Stimulated activated CD4-positive, alpha-beta T cell treated with anti-CD3 and anti-CD28 coated beads, TNF-alpha, amount 100 ng/mL, for 48 hours (primary cell): ENCODE measurements at places on chromosomes 2 and 18.

GRCh38 chr18:21897811-21898210, 157.2 kb downstream of the MIB1 start:
- DNase-seq, result peak; percentile 2

DNA sequence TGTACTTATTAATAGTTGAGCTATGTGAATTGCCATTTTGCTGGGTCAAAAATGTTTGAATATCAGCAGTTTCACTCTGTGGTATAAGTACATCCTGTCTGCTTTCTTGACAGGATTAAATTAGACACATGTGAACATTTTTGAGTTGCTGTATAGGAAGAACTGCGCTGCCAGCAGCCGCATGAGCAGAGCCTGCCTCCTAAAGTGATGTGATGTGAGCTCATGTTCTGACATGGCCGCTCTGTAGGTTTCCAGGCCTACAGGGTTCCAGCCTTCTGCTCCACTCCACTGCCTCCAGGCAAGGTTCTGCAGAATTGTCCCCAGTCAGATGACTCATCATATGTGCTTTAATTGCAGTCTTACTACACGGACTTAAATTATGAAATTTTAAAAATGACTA, 119.7 kb upstream of the NFATC1 start:
- DNase-seq, result peak; percentile 2

- DNase-seq, result no peak
These were observed 276.7 kb downstream of the ZNF385B start for GRCh38 chr2:179584760-179585159.

GRCh38 chr18:9804517-9805104, 81.2 kb upstream of the TXNDC2 start:
- no peak for DNase-seq

DNA sequence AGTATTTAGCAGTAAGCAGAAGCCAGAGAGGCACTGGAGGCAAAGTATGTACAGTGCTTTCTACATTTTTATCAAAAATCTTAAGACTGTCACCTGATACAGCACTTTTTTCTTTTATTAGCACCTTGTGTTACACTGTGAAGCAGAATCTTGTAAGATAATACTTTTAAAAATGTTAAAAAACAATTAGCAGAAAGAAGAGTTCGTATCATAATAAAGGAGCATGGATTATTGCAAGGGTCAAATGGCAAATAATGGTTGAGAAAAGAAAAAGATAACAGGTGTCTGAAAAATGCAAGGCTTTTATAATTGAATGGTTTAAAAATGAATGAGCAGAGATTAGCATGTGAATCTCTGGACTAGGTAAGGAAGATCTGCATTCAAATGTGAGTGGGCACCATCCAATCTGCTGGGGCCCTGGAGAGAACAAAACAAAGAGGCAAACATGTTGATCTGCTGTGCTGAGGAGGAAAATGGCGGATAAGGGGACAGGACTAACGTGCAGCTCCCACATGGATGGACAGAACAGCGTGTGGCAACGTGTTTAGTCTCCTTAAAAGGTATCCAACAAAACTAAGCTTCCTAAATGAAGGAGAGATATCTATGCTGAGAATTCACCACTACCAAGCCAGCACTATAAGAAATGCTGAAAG, 9.5 kb downstream of the CEBPZOS start:
- DNase-seq, result no peak

DNA sequence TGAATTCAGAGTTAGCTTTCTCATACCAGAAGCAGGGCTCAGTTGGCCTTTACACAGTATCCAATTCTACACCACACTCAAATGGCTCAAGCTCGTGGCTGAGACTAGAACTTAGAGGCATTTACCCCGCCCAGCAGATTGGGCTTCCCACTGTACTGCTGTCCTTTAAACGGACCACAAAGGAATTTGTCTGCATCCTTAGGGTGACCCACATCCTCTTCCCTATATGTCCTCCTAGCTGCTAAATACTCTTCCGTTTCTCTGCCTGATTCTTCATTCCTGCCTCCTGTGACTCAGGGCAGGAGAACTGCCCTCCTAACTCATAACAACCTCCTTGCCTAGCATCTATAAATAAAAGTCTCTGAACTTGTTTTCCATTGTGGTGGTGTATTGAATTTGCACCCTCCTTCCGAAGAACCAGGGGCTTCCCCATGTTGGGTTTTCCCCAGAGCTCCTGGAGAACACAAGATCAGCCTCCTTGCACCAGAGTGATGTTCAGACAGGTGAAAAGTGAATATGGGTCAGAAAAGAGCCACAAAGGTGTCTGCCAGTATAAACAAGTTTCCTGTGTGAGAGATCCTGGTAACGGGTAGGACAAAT, 32.0 kb upstream of the MC4R start:
- DNase-seq, result no peak

GRCh38 chr2:9991829-9992273, 40.4 kb downstream of the GRHL1 start:
- DNase-seq, result no peak

GRCh38 chr2:68060652-68061051, 2.2 kb downstream of the C1D start:
- no peak for DNase-seq

- DNase-seq, result no peak
These were observed 22.8 kb upstream of the RUFY4 start for GRCh38 chr2:218046238-218046637.

- DNase-seq, result no peak
These were observed 63.2 kb downstream of the CCDC74A start for GRCh38 chr2:131590896-131591295.

DNA sequence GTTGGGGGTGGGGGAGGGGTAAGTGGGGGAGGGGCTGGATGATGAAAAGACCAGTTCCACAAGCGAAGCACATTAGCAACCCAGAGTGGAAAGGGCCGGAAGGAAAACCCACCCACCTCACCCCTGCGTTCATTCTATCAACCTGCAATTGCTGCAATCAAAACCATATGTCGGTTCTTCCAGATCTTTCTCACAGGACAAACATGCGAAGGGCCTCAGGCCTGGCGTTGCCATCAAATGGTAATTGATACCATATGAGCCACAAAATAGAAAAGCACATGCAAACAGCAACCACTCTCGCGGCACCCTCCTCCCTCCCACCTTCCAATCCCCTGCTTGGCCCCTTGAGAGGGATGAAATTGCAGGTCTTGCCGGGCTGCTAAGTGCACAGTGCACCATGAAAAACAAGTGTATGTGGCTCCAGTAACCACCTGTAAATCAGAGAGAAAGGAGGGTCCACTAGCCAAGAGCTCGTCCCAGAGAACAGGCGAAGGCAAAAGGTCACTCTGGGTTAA, 287.5 kb downstream of the TCF4 start:
- DNase-seq, result no peak

DNA sequence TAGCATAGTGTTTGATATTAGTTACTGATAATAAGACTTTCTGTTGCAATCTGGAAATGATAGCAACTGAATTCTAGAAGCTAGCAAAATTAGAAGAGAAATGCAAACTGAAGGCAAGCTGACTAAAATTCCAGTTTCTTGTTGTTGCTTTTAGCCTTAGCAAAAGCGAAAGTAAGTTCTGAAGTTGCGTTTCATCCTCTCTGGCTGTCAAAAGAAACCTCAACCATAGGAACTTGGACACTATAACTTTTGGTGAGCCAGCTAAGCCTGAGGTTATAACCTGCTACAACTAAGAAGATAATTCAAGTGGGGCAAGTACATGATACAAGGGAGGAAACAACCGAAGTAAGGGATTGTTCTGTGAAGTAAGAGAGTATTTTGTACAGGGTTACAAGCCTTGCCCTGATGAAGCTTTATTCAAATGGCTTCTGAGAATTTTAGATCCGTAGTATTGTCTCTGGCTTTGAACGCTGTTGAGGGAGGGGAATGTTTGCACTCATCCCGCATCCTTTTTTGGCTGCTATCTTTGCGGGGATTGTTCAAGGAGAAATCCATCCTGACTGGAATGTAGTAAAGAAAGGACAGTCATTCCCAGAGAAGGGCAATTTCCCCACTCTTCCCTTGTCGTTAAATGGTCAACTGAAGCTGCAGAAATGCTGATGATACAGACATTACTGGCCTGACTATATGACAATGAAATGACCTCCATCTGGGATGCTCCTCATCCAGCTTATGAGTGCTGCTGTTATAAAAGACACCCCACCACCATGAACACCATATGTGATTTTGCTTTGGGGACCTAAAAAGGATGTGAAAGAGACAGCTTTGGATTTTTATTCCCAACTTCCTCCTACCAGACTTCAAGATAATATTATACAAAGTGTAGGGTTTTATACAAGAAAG, 7.0 kb upstream of the TMX3 start:
- no peak for DNase-seq

DNA sequence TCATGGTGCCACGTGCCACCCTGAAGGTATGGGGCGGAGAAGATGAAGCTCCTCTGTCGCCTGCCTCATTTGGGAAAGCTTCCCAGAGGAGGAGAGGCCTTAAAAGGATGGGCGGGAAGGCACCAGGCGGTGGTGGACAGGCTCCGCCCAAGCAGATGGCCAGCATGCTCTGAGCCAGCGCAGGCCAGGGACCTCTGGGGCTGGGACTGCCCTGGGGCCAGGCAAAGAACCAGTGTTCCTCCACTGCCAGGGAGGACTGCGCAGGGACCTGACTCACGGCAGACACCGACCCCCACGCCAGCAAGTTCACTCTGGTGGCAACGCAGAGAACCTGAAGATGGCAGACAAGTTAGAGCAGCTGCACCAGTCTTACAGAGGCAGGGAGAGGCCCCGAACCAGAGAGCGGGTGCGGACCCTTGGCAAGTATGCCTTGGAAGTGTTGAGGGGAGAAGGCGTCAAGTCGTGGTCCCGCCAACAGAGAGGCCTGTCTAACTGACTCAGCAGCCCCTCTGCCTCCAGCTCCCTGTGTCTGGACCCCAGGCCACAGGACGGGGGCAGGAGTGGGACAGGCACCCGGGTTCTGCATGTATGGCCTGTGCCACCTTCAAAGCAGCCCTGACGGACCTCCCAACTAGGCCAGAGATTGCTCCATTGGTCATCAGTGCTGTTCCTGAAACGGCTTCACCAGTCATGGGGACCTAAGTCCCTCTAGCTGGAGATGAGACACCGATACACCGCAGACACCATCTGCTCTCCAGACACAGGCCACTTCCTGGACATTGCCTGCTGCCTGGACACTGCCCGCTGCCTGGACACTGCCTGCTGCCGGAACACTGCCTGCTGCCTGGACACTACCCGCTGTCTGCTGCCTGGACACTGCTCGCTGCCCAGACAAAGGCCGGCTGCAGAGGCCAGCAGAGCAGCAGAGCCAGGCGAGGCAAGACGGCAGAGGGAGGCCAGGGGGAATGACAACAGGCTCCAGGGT, 124.7 kb downstream of the HDAC4 start:
- DNase-seq, result no peak

- DNase-seq, result no peak
These were observed 49.1 kb downstream of the ITGB1BP1 start for GRCh38 chr2:9374071-9374730.

DNA sequence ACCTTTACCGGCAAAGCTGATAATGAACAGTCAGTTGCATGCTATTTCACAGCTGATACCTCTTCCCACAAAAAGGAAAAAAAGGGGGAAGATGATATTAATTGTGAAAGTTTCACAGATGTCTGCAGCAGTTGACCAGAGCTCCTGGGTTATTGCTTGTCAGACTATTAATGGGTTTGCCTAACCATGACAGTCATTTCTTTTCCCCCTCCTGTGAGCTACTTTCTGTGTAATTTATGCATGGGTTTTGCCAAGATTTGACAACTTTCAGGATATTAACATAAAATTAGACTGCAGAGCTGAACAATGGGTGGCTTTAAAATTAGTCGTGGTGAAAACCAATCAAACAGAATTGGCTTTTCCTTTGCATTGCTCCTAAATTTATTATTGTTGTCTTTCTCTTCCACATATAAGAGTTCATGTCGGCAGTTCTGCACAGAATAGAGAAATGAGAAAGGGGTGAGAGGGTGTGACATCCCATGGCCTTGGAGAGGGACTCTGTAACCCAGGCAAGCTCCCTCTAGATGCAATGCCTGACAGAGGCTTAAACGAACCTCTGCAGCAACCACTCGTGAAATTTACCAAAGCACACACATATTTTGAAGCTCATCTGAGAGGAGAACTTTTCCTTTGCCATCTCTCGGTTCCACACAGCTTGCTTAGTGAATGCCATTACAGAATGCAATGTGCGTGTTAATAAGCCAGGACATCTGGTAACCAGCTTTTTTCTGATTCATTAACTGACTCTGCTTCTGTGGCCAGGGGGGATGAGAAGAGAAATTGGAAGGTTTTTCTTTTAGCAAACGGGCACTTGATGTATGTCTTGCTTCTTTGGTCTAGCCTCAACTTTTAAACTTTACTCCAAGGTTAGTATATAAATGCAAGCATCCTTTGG, 82.2 kb upstream of the ITGA4 start:
- DNase-seq, result no peak

DNA sequence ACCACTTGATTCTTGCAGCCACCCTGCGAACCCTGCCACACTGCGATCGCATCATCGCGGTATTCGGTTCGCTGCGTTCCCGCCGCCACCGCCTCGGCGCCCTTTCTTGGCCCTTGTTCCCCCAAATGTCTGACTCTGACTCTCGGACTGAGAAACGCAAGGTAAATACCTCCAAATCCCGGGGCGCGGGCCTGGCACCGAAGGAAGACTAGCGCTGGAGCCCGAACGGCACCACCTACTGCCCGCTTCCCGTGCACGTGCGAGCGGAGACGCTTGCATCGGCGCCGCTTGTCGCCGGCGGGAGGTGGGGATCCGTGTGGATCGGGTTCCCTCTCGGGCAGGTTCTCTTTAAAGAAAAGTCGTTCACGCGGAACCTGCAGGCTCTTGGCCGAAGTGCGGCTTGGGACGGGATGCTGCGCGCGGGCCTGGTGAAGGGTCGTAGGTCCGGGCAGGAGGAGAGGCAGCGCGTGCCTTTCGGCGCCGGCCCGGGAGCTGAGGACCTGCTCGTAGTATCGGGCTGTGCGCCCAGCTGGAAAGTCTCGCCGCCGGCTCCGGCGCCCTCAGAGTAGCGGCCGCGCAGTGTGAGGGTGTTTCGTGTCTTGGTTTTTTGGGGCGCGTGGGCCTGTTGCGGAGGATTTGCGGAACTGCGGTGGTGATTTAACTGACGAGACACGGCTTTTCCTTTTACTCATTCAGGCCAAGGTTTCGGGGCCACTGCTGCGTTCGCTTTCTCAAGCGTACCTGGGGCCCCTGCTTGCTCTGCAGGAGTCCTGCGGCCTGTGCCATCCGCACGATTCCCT, 514 bp downstream of the BCL2L11 start:
- DNase-seq, result peak; percentile 23

DNA sequence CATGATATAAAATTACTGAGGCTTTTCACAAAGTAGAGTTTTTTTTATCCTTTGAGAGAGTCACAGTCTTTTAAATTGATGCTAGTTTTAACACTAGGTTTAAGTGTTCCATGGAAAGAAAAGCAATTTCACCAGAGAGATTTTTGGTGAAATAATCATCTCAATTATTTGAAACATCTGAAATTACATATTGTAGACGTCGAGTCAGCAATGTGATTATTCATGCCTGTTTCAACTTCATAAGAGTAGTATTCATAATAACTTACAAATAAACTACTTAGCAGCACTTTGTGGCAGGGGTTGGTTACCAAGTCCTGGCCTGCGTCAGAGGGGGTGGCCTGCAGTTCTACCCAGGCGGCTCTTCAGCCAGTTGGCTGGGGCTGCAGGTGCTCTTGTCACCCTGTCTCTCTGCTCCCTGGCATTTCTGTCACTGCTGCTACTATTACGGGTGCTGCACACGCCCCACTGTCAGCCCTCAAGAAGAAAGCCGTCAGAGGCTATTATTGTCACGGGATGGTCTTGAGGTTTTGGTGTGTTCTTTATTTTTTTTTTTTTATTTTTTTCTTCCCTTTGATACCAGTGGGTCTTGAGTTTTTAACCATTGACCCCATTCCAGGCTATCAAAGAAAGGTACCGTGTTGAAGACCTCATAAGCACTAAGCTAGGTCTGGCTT, 50.4 kb downstream of the MALT1 start:
- DNase-seq, result no peak
